ENCODE measurements at places on chromosomes 7 and 10.

DNA sequence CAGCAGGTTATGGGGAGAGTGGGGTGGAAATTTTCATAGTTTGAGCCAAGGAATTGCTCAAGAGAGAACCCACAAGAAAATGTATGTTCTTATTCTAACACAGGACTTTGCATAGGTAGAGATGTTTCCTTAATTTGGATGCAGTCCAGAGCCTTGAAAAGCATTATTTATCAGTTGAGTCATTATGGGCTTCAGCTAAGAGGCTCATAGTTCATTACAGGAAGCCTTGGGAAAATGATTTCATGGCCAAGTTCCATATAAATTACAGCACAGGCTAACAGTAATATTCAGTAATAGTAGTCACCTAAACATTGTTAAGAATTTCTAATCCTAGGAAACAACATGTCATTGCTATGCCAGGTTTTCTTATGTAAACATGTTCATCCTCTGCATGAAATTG lies 131.1 kb upstream of the PTPRZ1 start:
- DNase-seq = no peak

GRCh38 chr10:120460776-120461175 lies 3.7 kb downstream of the PLPP4 start:
- no peak for DNase-seq

GRCh38 chr10:123995082-123995460 lies 98.3 kb downstream of the CHST15 start:
- no peak for DNase-seq

DNA sequence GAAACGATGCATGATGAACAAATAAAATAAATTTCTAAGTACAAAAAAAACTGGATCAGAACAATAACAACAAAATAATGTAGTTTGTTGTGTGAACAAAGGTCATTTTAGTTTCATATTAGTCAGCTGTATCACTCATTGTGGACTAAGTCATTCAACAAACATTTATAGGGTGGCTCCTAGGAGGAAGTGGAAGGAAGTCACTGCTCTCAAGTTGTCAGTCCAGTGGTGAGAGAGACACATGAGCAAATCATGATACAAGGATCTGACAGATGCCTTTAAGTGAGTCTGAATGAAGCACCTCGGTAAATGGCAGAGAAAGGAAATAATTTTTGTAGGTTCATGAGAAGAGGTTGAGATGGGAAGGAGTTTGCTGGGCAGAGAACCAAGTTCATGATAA lies 56.8 kb downstream of the EPDR1 start:
- no peak for DNase-seq

- no peak for DNase-seq
Observed at GRCh38 chr7:132066761-132067171, 509.5 kb downstream of the PLXNA4 start.
